ENCODE measurements at places on chromosomes 3 and 15.
A peak's percentile ranks its signal among the peaks of the same experiment; 100 is the strongest.

- peak; percentile 57 for DNase-seq
Observed at GRCh38 chr3:63975723-63976122, 47.6 kb downstream of the PSMD6 start.

- DNase-seq, result no peak
Observed at GRCh38 chr3:71504250-71505036, 79.1 kb downstream of the FOXP1 start.

DNA sequence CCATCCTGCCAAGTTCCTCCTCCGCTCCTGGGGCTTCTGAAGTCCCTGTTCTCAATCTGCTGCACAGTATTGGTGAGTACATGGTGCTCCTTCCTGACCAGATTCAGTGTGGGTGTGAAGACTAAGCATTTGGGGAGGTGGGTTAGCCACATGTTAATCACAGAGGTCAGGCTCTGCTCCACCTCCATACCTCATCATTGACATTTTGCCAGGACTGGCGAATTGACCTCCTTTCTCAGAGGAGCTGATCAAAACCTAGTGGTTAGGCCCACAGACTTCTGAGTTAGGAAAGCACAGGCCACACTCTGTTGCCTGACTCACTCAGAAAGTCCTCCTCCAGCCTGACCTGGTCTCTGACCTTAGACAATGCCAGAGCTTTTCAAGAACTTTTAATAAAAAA is 8.4 kb upstream of the RPS17 start:
- DNase-seq, result no peak

DNA sequence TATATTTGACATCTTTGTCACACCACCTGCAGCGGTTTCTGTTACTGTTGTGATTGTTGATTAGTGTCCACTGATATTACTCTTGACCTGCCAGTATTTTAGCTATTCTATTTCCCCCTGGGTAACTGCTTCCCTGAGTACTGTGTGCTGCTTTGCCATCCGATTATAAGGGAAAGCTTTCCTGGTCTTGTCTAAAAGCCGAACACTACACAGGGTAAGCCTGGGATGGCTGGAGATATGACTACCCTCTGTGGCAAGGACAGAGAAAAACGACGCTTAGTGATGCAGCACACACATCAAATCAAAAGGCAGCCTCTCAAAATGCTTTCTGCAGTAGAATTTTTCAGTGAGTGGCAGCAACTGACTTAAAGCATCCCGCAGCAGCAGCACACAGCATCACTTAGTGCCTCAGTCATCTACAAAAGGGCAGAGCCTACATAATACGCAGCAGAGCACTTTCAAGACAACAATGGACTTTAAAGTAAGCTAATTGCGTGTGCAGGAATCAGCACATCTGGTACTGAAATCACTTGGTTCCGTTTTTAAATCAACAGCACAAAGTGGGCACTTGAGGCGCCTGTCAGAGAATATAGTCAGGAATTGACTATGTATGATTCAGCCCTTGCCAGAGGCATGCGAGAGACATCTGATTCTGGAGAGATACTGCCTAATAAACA is 656.3 kb upstream of the TGFBR2 start:
- no peak for DNase-seq

- no peak for DNase-seq
Observed at GRCh38 chr15:51089699-51090453, 4.8 kb downstream of the TNFAIP8L3 start.
